ENCODE measurements at places on chromosomes 2 and 18.

- H3K4me3 ChIP-seq: no peak overlapping the region
- H3K4me1 ChIP-seq: no peaks in the 10 kb centered on the region
- no peaks in the 10 kb centered on the region for H3K36me3 ChIP-seq
- DNase-seq: no peak
- no peak overlapping the region for H3K27ac ChIP-seq
- H3K27me3 ChIP-seq: no peaks in the 10 kb centered on the region
Observed at GRCh38 chr2:111676291-111676822, 207.6 kb downstream of the ANAPC1 start.

GRCh38 chr2:159249990-159250715 is 36.4 kb downstream of the WDSUB1 start:
- H3K27ac ChIP-seq: no peak overlapping the region
- no peaks in the 10 kb centered on the region for H3K27me3 ChIP-seq
- H3K36me3 ChIP-seq: no peaks in the 10 kb centered on the region
- peak; percentile 70 for DNase-seq
- no peak overlapping the region for H3K4me3 ChIP-seq

DNA sequence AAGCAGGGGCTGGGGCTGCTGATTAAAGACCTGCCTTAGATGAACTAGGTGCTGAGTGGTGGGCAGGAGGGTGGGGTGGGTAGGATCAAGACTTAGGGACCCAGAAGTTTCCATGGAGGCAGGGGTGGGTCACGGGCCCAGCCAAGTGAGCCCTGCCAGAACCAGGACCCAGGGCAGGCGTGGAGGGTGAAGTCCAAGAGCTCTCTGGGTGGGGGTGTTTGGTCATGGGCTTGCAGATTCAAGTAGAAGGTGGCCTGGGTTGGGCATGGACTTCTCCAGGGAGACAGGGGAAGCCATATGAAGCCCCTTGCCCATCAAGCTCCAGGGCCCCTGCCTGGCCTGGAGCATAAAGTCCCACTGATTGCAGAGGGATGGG is 168.8 kb downstream of the SMAD7 start:
- DNase-seq: no peak
- peak overlapping the region; percentile 82 for H3K27ac ChIP-seq
- peaks cover 64% of the 10 kb centered on the region for H3K4me1 ChIP-seq
- no peaks in the 10 kb centered on the region for H3K36me3 ChIP-seq
- no peaks in the 10 kb centered on the region for H3K27me3 ChIP-seq

DNA sequence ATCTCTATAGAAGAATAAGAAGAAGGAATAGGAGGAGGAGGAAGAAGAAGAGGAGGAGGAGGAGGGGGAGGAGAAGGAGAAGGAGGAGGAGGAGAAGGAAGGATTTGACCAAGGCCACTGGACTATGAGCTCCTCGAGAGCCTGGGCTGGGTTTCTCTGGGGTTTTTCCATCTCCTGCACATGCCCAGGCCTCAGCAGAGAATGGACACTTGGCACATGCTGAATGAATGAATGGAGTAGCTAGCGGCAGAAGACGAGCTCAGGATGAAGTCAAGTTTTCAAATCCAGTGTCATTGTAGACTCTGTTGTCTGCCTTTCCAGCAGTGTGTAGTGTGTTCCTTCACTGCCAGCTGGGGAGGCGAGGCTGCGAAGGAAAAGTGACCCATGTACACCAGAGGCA is 2.2 kb downstream of the MYO7B start:
- no peak overlapping the region for H3K4me3 ChIP-seq
- H3K4me1 ChIP-seq: no peaks in the 10 kb centered on the region
- no peak for DNase-seq
- H3K36me3 ChIP-seq: no peaks in the 10 kb centered on the region
- H3K27ac ChIP-seq: no peak overlapping the region

DNA sequence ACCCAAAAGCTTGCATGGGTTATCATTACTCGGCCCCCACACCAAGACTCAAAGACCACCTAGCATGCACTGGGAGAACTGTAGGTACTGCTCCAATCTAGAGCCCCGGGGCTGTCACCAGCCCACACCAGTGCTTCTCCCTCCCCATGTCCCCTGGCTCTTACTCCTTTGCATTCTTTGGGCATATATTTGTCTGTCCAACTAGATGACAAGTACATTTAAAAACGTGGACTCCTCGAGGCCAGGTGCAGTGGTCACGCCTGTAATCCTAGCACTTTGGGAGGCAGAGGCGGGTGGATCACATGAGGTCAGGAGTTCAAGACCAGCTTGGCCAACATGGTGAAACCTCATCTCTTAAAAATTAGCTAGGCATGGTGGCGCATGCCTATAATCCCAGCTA is 7.8 kb downstream of the AFG3L2 start:
- no peaks in the 10 kb centered on the region for H3K27me3 ChIP-seq
- no peaks in the 10 kb centered on the region for H3K4me1 ChIP-seq
- H3K4me3 ChIP-seq: no peak overlapping the region

- H3K4me3 ChIP-seq: no peak overlapping the region
- H3K4me1 ChIP-seq: peaks cover 5% of the 10 kb centered on the region
- no peak overlapping the region for H3K27ac ChIP-seq
- H3K27me3 ChIP-seq: no peaks in the 10 kb centered on the region
- no peaks in the 10 kb centered on the region for H3K36me3 ChIP-seq
Observed at GRCh38 chr2:102116630-102117471, 25.7 kb upstream of the IL1R1 start.

- H3K36me3 ChIP-seq: peaks cover 9% of the 10 kb centered on the region
- DNase-seq: peak; percentile 98
- H3K4me1 ChIP-seq: peaks cover 49% of the 10 kb centered on the region
- H3K4me3 ChIP-seq: peak overlapping the region; percentile 74
- no peaks in the 10 kb centered on the region for H3K27me3 ChIP-seq
- H3K27ac ChIP-seq: peak overlapping the region; percentile 95
Observed at GRCh38 chr2:73983322-73984202, 1.1 kb upstream of the TET3 start.

- no peaks in the 10 kb centered on the region for H3K27me3 ChIP-seq
- H3K4me3 ChIP-seq: no peak overlapping the region
- H3K36me3 ChIP-seq: no peaks in the 10 kb centered on the region
- DNase-seq: no peak
- no peaks in the 10 kb centered on the region for H3K4me1 ChIP-seq
- no peak overlapping the region for H3K27ac ChIP-seq
Observed at GRCh38 chr2:232147440-232148077, 186.0 kb downstream of the DIS3L2 start.

DNA sequence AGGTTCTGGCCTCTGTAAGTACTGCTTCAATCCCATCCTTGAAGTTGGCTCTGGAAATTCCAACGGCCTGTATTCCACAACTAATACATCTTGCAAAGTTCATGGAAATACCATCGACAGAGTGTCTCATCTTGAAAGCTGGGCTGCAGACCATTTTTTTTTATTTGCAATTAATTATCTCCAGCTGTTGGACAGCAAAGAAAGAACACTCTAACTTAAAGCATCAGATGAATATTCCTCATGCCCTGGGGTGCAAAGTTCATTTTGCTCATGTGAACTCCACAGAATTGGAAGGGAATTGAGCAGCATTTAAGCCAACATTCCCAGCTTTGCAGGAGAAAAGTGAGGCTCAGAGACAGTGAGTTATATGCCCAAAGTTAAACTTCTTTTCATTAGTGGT is 96.5 kb upstream of the PIEZO2 start:
- H3K4me1 ChIP-seq: no peaks in the 10 kb centered on the region
- no peak overlapping the region for H3K4me3 ChIP-seq
- no peak overlapping the region for H3K27ac ChIP-seq
- no peaks in the 10 kb centered on the region for H3K27me3 ChIP-seq

GRCh38 chr18:27931535-27931934 is 245.4 kb downstream of the CDH2 start:
- H3K4me1 ChIP-seq: no peaks in the 10 kb centered on the region
- H3K36me3 ChIP-seq: no peaks in the 10 kb centered on the region
- H3K27me3 ChIP-seq: no peaks in the 10 kb centered on the region
- H3K4me3 ChIP-seq: no peak overlapping the region
- H3K27ac ChIP-seq: no peak overlapping the region
- no peak for DNase-seq

DNA sequence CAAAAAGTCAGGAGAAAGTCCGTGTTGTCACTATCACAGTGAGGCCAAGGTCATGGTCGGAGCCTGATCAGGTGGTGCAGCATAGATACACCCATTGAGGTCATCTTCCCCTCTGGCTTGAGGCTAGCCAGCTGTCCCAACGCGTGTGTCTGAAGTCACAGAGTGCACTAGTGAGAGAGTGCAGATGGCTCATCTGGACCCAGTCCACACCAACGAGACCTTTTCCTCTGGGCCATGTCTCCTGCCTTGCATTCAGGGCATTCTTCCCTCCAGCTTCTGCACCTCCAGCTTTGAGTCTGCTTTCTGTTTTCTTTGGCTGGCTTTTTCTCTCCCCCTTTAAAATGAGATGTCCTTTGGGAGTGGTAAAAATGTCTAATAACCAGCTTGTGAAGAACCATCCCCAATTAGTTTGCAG is 146.9 kb downstream of the TDRD15 start:
- DNase-seq: no peak
- H3K36me3 ChIP-seq: no peaks in the 10 kb centered on the region
- no peak overlapping the region for H3K27ac ChIP-seq
- H3K27me3 ChIP-seq: no peaks in the 10 kb centered on the region
- H3K4me1 ChIP-seq: no peaks in the 10 kb centered on the region

DNA sequence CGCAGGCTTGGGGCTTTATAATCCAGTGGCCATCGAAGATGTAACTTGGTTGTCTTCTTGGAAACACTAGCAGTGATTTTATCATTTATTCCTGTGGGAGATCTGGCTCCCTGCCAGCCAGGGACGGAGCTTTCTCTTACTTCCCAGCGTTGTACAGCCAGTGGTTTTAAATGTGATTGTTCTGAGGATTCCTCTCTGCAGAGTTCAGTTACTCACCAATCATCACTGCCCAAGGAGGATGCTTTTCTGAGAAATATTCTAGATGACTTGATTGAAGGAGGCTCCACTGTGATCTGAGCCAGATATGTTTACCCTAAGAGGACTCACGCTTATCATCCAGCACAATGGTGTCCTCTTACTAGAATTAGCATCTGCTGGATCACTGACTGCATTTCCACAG is 744.3 kb downstream of the RNF144A start:
- no peak for DNase-seq
- no peaks in the 10 kb centered on the region for H3K36me3 ChIP-seq
- H3K27me3 ChIP-seq: no peaks in the 10 kb centered on the region
- H3K4me1 ChIP-seq: no peaks in the 10 kb centered on the region
- no peak overlapping the region for H3K27ac ChIP-seq

DNA sequence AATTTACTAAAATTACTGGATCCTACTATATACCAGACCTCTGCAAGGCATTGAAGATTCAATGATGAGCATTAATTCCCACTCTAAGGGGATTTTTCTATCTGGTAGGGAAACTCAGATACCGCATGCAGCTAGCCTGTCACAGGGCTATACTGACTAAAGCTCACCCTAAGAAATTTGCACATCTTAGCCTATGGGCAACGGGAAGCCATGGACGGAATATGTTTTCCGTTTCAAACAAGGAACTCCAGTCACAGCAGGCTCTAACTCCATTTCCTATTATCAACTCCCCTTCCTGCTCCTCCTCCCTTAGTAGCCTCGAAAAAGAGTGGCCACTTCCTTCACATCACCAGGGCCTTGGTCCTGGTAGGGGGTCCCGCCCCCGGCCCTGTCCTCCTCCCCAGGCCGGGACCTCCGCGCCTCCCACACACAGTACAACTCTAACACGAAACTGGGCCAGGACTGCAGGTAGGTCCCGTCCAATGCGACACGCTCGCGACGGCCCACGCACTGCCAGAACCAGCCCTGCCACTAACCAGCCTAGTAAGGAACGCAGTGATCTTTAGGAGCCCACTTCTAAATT is 659 bp upstream of the COX5B start:
- H3K27ac ChIP-seq: peak overlapping the region; percentile 65
- peak overlapping the region; percentile 63 for H3K4me3 ChIP-seq
- H3K4me1 ChIP-seq: peaks cover 6% of the 10 kb centered on the region

DNA sequence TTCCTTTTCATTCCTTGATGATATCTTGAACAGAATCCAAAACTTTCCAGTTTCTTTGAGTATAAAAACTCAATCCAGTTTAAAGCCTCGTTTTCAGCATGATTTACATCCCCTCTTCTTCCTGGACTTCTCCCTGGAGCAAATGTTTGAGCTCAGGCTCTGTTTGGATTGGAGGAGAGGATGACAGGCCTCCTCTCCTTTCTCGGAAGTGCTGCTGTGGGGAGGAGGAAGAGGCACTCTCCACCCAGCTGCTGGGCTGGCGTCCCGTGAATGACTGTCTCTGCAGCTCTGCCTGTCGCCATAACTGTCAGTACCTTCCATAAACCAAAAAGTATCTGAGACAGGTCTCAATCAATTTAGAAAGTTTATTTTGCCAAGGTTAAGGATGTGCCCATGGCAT is 238.2 kb upstream of the AGAP1 start:
- no peaks in the 10 kb centered on the region for H3K27me3 ChIP-seq
- H3K4me1 ChIP-seq: no peaks in the 10 kb centered on the region
- H3K4me3 ChIP-seq: no peak overlapping the region

- H3K36me3 ChIP-seq: no peaks in the 10 kb centered on the region
- no peak for DNase-seq
- no peaks in the 10 kb centered on the region for H3K4me1 ChIP-seq
- H3K27me3 ChIP-seq: no peaks in the 10 kb centered on the region
- no peak overlapping the region for H3K4me3 ChIP-seq
Observed at GRCh38 chr2:151280271-151280670, 9.2 kb downstream of the NMI start.

DNA sequence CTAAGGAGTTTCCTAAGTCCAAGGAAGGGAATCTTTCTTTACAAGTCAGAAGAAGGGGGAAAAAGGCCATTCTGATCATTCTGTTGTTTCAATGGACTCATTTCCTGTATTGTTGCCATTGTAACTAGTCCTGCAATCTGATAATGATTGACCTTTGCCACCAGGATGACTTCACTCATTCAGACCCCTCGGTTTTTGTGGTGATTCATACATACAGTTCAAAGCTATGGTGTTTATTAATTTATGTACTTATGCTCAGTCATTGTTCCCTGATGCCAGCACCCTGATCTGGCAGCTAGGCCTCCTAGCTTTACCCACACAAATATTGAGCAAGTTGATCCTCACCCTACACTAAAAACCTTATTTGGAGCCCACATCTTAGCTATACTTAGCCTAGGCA is 57.6 kb upstream of the ZNF519 start:
- no peak overlapping the region for H3K4me3 ChIP-seq
- no peak overlapping the region for H3K27ac ChIP-seq
- no peaks in the 10 kb centered on the region for H3K36me3 ChIP-seq
- no peak for DNase-seq

- no peak for DNase-seq
- no peaks in the 10 kb centered on the region for H3K27me3 ChIP-seq
- no peak overlapping the region for H3K4me3 ChIP-seq
- no peak overlapping the region for H3K27ac ChIP-seq
- no peaks in the 10 kb centered on the region for H3K4me1 ChIP-seq
- no peaks in the 10 kb centered on the region for H3K36me3 ChIP-seq
Observed at GRCh38 chr18:46385124-46385523, 271.9 kb downstream of the LOXHD1 start.

- H3K27ac ChIP-seq: peak overlapping the region; percentile 59
- H3K4me1 ChIP-seq: peaks cover 7% of the 10 kb centered on the region
- DNase-seq: peak; percentile 74
- peaks cover 6% of the 10 kb centered on the region for H3K36me3 ChIP-seq
Observed at GRCh38 chr2:150485871-150486538, 1.5 kb downstream of the RND3 start.

Measured in trophoblast cell (in vitro differentiated cells and primary cell).